ENCODE measurements at places on chromosomes 13 and 19.

- no peak for DNase-seq
Measured at GRCh38 chr13:64239372-64239771, 2823.7 kb upstream of the PCDH20 start.

DNA sequence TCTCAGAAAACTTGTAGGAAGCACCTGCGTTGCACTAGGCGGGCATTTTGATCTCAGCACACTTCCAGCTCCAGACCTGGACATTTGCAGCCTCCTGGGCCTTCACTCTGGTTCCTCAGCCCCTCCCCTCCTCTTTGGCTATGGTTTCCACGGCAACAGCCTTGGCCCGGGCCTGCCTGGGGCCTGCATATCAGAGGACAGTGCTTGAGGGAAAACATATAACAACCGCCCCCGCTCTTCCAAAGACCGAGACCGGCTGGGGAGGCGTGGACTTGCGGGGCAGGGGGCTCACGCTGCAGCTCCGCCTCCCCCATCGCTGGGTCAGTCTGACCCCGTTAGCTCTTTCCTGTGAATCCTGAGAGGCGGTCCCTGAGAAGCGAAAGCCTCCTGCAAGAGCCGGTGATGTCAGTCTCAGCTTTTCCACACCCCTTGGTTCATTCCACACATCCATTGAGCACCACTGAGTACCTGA, 125.7 kb upstream of the PEG3 start:
- DNase-seq, result no peak

GRCh38 chr19:49340069-49340864, 5.1 kb downstream of the CD37 start:
- DNase-seq, result peak; percentile 69

- no peak for DNase-seq
Measured at GRCh38 chr19:15173746-15174404, 26.9 kb downstream of the NOTCH3 start.

GRCh38 chr19:53813996-53814395, 10.1 kb downstream of the NLRP12 start:
- DNase-seq, result no peak

DNA sequence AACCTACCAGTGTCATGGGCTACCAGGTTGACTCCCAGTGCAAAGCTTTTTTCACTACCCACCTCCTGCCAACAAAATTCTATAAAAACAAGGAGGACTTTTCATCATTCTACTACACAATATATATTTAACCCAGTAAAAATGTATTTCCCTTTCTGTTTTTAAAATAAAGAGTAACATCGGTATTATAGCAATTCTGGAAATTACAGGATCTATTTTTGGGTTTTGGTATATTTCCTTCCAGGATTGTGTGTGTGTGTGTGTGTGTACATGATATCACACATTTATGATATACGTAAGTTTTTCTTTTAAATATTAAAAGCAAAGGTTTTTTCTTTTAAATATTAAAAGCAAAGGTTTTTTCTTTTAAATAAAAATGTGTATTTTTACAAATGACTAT, 6.0 kb upstream of the UBL3 start:
- DNase-seq, result no peak

- no peak for DNase-seq
Measured at GRCh38 chr19:7739211-7739755, 7.4 kb upstream of the CLEC4G start.

DNA sequence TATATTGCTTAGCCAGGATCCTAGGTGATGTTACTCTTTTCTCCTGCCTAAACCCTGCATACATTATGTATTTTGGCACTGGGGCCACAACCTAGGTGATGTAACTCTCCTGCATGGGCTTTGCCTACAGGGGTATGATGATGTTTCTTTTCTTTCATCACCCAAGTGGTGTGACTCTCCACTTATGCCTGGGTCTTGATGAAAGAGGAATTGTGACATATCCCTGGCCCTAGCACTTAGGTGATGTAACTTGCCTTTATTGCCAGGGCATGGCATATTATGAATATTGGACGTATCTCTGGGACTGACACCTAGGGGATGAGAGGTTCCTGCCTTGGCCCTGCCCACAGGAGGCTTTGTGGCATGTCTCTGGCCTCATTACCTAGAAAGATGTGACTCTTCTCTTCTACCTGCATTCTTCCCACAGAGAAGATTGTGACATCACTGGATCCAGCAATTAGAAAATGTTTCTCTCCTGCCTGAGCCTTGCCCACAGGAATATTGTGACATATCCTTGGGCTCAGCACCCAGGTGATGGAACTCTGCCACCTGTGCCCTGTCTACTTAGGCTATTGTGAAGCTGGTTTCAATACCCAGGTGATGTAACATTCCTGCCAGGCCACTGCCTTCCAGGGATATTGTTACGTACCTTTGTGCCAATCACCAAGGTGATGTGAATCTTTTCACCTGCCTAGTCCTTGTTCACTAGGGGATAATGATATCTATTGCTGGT, 27.3 kb upstream of the ZNF254 start:
- DNase-seq, result no peak

DNA sequence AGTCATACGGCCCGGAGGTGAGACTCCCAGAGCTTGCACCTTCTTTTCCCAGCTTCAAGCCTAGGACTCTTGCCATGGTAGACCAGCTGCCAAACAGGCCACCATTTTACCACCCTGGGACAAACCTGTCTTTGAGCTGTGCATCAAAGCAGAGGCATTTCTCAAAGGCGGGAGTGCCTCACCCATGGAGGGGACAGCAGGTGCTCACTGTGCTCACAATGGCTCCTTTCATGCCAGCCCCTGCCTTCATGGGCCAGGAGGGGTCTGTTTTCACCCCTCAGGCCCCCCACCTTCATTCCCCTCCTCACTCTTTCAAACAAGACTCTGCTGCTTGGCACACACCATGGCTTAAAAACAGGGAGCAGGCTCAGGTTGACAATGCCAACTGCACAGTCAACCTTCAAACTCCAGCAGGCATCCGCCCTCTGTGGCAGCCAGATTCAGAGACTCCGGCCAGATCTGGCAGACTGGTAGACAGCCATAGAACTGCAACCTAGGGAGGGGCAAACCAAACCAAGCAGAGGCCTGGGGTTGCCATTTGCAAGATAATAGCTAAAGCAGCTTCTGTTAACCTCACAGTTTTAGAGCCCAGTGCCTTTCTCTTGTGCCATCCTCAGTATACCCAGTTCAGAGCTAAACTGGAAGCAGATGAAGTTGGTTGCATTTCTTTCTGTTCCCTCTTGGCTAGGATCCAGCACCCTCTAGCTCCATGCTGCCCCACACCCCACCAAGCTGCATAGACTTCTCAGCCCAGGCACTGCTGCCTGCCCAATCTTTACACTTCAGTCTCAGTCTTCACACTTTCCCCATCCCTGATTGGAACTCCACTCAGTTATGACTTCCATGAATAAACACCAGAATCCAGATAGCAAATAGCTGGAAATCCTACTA, 93.9 kb upstream of the SPATA13 start:
- DNase-seq, result no peak

DNA sequence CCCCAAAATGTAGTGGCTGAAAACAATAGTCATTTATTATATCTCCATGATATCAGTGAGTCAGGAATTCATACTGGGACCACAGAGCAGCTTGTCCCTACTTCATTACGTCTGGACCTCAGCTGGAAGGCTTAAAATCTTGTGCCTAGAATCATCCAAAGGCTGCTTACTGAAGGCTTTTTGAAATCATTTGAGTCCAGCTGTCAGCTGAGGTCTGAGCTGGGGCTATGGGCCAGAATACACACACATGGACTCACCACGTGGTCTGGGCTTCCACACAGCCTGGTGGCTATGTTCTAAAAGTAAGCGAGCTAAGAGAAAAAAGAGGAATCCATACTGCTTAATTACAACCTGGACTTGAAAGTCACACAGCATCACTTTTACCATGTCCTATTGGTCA, 209.2 kb downstream of the KCTD12 start:
- no peak for DNase-seq

DNA sequence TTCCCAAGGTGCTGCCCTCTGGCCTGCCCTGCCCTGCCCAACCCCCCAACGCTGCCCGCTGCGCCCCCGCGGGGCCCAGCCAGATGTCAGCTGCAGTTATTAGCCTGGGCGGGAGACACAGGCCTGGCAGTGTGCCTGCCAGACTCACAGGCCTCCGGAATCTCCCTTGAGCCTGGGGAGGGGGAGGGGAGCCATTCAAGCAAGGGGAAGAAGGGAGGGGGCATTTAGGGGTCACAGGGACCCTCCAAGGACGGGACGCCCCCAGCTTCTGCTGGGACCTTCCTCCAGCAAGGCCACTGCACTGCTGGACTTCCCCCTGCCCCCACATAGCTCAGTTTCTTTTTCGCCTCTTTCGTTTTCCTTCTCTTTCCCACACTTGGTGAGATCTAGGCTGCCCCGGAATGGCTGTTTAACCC, 2.6 kb upstream of the JUNB start:
- peak; percentile 58 for DNase-seq

GRCh38 chr13:66446413-66446812, 783.7 kb downstream of the PCDH9 start:
- DNase-seq, result no peak

DNA sequence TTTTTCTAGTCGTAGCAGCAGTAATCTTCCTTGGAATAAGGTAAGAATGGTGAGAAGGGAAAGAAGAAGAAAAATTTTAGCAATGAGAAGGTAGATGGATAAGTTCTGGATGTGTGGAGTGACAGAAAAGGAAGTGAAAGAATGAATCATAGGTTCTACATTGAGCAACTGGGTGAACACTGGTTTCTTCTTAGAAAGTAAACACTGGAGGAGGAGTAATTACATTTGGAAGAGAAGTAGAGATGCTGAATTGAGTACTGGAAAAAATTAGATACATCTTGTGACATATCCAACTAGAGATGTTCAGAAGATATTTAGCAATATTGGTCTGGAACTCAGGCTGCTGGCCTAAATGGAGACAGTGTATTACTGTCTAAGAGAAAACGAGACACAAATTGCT, 148.5 kb downstream of the GPC5 start:
- no peak for DNase-seq

DNA sequence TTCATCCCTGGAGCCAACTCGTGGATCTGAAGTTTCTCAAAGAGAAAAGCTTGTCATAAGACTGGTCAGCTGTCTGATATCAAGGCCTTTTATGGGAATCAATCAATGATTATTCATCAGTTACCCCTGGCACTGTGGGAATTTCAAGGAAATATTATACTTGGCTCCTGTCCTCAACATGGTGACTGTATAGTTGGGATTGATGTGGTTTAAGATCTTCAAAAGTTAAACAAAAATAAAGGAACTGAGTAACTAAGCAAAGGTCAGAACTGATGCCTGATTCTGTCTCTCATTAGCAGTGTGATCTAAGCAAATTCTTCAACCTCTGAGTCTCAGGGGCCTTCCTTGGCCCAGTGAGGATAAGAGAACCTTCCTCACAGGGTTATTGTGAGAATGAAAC, 22.2 kb upstream of the SERPINE3 start:
- DNase-seq, result no peak

GRCh38 chr13:42574435-42575311, 721 bp downstream of the TNFSF11 start:
- DNase-seq, result peak; percentile 4

GRCh38 chr19:34104096-34104495, 68.2 kb upstream of the LSM14A start:
- DNase-seq, result no peak

Data from nephron progenitor cell (in vitro differentiated cells).